ENCODE measurements at places on chromosomes 1 and 21.

GRCh38 chr1:8238141-8239038 lies 79.5 kb upstream of the SLC45A1 start:
- DNase-seq: no peak

DNA sequence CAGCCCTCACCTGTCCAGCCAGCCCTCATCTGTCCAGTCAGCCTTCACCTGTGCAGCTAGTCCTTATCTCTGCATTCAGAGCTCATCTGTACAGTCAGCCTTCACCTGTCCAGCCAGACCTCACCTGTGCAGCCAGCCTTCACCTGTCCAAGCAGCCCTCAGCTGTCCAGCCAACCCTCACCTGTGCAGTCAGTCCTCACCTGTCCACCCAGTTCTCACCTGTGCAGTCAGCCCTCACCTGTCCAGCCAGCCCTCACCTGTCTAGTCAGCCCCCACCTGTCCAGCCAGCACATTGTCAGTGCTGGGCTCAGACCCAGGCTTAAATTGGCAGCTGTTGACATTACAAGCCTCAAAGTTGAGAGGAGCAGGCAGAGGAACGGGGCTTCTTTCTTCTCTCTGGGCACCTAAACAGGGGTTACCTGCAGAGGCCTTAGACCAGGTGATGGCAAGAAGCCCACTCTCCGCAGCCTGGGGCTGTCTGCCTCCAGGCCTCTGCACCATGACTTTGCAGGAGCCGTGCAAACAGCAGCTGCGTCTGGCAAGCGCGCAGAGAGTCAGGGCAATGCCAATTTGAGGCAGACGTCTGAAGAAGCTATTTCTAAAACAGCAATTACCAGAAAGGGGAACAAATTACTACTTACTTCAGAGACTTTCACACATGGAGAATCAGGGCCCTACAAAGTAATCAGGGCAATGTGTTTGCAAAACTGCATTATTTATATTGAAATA lies 506.1 kb downstream of the NPHP4 start:
- DNase-seq: no peak

- no peak for DNase-seq
Observed at GRCh38 chr1:178487070-178487615, 9.6 kb downstream of the CLEC20A start.

DNA sequence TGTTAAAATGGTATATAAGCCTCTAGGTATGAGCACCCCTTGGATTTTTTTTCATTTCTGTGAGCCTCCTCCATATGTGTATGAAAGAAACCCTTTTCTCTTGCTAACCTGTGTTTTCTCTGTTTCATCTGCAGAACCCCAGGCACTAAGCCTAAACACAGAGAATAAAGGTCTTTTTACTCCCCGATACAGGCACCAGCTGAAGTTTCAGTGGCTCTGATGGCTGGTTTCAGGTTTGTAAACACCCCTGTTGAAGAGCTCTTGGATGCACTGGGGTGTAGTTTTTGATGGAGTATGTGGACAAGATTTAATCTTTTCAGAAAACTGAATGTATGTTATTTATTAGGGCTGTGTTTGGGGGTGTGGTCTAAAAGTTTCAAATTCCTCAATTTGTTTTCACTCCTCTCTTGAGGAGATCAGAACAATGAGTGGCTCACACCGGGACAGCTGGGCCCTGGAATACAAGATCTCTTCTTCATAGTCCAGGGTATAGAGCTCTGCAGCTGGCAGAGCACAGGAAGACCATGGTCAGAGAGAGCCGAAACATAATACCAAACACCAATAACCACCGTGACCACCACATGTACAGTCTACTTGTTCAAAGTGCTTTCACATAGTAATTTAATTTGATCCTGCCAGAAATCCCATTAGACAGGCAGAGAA lies 50.2 kb upstream of the VTCN1 start:
- DNase-seq: no peak

DNA sequence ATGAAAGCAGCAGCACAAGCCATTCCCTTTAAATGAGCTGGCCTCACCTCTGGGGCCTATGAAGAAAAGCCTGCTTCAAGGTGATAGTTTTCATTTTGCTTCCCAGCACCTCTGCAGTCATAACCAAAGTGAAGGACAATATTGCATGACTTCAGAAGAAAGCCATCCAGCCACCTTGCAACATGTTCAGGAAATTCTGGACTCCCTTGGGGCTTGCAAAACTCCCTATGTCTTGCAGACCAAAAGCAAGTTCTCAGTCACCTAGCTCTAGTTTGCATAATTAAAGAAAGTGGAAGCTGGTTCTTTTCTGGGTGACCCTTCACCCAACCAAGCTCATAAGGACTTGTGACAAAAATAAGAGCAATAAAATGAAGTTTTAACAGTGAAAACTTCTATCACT lies 87.6 kb downstream of the GFI1 start:
- no peak for DNase-seq

DNA sequence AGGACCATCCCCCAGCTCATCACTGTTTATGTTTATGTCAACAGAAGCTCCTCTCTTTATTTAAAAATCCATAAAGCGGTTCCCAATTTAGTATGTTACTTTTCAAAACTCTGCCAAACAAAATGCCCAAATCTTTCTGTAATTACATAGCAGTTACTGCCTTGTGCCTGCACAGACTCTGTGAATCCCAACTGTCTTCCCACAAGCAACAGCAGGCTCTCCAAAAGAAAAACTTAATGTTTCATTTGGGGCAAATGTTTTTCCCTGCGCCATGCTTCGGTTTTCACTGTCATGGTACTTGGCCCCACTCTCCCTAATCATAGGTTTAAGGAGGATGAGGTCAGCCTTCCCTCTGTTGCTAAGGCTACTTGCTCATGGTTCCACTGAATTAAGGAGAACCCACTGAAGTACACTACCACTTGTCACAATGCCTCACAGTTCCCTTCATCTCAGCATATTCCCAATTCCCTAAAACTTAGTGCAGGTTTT lies 4.6 kb downstream of the COLGALT2 start:
- DNase-seq: no peak

- DNase-seq: no peak
Observed at GRCh38 chr21:14871861-14872260, 192.9 kb downstream of the NRIP1 start.

- no peak for DNase-seq
Observed at GRCh38 chr1:30108186-30108585, 615.2 kb downstream of the MATN1 start.

GRCh38 chr1:25666460-25666859 lies 49.9 kb downstream of the MAN1C1 start:
- no peak for DNase-seq

GRCh38 chr1:53134042-53134485 lies 8.4 kb downstream of the SLC1A7 start:
- DNase-seq: no peak

DNA sequence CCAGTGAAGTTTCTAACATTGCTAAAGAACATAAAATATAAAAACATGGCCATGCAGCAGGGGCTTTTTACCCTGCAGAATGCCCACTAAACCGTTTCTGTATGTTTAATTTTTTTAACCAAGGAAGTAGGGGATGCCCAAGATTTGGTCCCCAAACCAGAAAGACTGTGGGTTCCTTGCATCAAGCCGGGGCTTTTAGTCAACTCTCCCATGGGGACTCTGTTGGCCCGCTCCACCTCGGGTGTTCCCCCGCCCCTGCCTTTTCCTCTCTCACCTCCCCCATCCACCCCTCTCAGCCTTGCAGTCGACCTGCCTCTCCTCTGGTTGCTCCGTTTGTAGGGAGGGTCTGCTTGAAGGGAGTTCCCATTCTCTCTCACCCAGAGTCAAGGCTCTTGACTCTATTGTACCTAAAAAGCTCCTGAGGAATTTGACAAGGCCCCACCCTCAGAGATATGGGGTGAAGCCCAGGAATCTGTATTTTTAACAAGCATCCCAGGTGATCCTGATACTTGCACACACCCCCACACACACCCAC lies 117.5 kb downstream of the TOMM20 start:
- peak; percentile 46 for DNase-seq

- no peak for DNase-seq
Observed at GRCh38 chr1:6185151-6185550, 5.0 kb upstream of the CHD5 start.

- peak; percentile 41 for DNase-seq
Observed at GRCh38 chr1:7646981-7647901, 123.9 kb upstream of the VAMP3 start.

DNA sequence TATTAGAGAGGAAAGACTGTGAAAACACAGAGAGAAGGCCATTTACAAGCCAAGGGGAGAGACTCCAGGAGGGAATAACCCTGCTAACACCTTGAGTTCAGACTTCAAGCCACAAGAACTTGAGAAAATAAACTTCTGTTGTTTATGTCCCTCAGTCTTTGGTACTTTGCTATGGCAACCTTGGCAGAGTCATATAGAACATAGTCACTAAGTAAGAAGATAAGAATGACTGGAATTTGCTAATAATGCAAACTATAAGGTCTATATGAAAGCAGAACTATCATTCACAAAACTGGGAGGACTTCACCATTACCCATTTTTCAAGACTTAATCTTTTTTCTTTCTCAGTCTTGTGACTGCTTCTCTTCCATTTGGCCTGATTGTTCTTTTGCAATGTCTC lies 767.3 kb upstream of the ADAMTS5 start:
- no peak for DNase-seq

- no peak for DNase-seq
Observed at GRCh38 chr21:44054710-44055109, 42.6 kb downstream of the TRAPPC10 start.

DNA sequence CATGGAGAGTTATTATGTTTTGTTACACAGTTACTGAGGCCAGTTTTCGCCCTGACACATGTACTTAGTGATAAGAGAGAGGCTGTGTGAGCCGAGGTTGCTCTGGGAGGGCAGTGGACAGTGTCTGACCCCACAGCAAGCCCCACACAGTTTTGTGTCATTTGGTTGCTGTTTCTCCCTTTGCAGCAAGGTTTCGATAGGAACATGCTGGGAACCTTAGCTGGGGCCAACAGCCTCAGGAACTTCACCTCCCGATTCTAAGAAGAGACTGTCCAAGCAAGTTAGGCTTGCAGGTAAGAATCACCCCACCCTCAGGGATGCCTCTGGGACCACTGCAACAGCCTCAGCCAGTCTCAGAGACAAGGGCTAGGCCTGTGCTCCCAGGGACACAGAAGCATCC lies 45.3 kb downstream of the PKP1 start:
- DNase-seq: no peak

DNA sequence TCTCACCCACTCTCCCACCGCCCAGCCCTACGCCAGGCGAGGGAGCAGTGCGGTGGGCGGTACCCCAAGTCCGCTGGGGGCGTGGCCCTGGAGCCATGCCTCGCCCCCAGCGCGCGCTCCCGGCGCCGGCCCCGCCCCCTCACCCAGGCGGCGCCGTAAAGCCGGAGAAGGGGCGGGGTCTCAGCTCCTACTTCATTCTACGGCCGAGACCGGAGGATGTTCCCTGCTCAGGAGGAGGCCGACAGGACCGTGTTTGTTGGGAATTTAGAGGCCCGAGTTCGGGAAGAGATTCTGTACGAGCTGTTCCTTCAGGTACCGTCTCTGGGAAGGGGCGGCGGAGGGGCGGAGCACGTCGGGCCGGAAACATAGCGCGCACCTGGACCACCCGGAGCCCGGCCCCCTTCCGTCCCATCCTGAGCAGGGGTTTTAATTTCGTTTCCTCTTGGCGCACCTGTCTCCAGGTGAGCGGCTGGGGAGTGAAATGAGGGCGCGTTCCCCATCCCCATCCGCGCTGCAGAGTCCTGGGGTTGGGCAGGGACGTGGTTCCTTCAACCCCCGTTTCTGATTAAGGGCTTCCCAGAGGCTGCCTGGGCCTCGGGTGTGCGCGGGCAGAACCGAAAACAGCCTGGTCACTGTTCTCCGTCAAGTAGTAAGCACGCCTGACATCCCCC lies at the start of gene RBM11:
TSS of gene RBM11 (plus strand) at position 187 of the 671 bp plus-strand sequence. CDS start at position 217, 30 bp downstream.
- DNase-seq: peak; percentile 67

DNA sequence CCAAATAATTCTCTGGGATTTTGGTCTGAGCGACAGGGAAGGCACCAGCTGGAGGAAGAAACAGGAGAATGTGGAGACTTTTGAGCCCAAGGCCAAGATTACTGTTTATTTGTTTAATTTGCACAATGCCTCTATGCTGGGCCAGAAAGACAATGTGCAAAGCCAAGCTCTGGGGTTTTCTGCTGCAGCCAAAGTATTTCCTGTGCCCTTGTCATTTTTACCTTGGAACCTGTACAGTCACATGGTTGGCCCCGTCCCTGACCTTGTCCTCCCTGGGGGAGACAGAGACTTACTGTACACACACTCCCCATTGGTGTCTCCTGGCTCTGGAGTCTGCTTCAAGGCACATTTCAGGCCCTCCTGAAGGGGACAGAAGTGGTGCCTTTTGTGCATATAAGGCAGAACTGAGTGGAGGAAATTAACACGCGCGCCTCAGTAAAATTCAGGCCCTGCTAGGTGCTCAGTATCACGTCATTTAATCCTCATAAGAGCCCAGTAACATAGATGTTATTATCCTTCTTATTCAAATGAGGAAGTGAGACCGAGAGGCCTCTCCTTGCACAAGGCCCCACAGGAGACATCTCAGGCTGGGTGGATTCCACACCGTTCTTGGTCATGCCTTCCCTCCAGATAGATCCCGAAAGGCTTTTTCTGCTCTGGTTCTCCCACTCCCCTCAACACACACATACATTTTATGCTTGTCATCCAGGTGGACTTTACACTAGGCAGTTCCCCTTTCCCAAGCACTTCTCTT lies 21.1 kb downstream of the C1orf115 start:
- no peak for DNase-seq

- DNase-seq: no peak
Observed at GRCh38 chr1:81349194-81349965, 451.4 kb upstream of the ADGRL2 start.

DNA sequence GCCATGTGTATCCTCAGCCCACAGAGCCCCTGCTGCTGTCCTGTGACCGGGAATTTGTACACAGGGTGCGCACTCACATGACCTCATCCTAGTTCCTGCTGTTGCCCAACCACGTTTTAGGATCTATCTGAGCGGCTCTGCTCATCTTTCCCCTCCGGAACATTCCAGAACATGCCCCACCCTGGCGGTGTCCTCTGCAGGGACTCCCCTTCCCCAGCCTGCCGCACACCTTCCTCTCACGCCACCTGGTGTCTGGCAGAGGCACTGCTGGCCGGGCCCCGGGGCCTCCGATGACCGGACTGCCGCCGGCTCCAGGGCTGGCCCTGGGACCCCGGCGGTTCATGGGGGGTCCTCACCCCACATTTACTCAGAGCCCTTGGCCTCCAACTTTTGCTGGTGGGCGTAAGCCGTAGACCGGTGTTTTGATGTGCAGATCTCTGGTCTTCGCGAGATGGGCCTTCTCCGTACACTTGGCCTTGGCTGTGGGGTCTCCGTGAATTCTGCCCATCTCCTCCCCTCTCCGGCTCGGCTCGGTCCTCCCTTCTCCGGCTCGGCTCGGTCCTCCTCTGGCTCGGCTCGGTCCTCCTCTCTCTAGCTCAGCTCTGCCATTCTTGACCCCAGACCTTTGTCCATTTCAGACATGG lies 29.5 kb downstream of the ARHGEF16 start:
- DNase-seq: no peak

- no peak for DNase-seq
Observed at GRCh38 chr1:215665215-215665614, 98.1 kb downstream of the KCTD3 start.

DNA sequence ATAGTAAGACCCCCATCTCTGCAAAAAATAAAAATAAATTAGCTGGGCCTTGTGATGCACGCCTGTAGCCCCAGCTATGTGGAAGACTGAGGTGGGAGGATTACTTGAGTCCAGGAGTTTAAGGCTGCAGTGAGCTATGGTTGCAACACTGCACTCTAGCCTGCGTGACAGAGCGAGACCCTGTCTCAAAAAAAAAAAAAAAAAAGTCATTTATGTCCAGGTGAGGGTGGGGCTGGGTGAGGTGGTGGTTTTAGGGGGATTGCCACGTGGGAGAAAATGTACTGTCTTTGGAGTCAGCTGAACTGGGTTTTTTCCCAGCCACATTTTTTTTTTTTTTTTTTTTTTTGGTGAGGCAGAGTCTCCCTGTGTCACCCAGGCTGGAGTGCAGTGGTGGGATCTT lies 6.7 kb downstream of the PIK3CD start:
- no peak for DNase-seq

GRCh38 chr1:3065396-3065795 lies 3.6 kb upstream of the PRDM16 start:
- no peak for DNase-seq
